Stimulated activated CD8-positive, alpha-beta memory T cell treated with anti-CD3 and anti-CD28 coated beads, Interleukin-15, amount 100 ng/mL, for 1 hour (primary cell): ENCODE measurements at places on chromosomes 3 and 15.

DNA sequence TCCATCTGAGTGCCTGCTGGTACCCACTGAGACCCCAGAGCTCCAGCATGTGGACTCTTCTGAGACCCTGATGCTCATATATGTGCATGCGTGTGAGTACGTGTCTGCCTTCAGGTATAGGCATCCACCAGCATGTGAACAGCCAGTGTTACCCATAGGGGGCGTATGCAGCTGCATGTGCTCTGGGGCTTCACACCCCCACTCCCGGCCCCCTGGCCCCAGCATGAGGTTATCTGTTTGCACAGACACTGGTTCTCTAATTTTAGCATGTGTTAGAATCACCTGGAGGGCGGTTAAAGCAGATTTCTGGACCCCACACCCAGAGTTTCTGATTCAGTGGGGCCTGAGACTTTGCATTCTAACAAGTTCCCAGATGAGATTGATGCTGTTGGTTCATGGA is 824 bp upstream of the CILP start:
- DNase-seq: no peak

DNA sequence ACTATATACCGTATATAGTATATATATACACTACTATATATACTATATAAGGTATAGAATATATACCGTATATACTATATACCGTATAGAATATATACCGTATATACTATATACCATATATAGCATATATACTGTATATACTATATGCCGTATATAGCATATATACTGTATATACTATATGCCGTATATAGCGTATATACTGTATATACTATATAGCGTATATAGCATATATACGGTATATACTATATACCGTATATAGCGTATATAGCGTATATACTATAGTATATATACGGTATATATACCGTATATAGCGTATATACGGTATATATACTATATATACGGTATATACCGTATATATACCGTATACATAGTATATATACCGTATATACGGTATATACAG is 22.6 kb upstream of the HDGFL3 start:
- no peak for DNase-seq

DNA sequence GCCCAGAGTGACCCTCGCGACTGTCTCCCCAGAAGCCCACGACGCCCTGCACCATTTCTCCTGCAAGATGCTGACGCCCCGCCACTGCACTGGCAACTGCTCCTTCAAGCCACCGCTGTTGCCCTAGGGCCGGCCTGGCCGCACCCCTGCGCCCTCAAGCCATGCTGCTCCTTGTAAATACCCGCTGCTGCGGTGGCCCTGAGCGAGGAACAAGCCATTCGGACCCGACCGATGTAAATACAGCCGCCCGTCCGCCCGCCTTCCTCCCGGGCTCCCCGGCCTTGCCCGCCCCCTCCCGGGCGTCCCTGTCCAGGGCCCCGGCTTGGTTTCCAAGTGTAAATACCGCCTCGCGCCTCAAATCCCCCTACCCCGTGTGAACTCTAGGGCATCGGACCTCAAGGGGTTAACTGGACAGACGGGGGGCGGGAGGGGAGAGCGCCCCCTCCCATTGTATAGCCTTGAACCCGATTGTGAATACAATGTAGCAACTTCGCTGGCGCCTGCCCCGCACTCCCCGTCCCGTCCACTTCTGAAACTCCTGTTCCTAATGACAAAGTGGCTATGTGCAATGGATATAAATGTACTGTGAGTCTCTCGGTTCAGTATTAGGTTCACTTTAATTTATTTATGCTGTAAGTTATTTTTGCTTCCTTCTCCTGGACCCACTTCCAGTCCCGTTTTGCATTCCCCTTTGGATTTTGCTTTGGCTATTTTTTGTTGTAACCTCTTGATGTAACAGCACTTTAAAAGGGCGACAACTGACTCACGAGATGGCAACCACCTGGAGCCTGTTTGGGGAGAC is 5.9 kb downstream of the RNU6-1 start:
- DNase-seq: no peak

GRCh38 chr15:73685981-73686380 is 1.8 kb downstream of the CD276 start:
- no peak for DNase-seq

- DNase-seq: no peak
These were observed 17.9 kb downstream of the CRYGS start for GRCh38 chr3:186526256-186526606.

DNA sequence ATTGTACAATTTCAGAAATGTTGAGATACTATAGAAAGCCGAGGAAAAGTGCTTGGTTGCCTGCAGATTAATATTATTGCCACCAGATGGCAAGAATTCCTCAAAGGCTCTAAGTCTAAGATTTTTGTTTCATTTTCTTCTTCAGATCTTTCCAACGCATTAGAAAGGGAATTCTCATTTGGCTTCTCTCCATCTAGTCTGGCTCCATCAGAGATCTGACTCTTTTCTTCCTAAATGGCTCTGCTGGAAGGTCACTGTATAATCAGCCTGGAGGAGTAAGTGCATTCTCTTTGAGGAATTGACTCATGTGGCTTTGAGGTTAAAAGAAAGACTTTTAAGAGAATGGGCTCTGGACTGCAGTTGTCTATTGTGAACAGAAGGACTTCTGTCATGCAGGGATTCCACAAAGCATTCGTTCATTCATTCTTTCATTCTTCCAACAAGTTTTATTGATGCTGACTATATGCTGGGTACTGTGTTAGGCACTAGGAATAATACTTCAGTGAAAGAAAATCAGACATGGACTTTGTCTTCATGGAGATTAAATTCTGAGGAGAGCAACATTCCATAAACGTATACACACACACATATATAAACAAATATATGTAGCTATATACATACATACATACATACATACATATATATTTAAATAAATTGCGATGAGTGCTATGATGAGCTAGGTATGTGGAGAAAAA is 55.3 kb downstream of the SLC28A2 start:
- DNase-seq: no peak

DNA sequence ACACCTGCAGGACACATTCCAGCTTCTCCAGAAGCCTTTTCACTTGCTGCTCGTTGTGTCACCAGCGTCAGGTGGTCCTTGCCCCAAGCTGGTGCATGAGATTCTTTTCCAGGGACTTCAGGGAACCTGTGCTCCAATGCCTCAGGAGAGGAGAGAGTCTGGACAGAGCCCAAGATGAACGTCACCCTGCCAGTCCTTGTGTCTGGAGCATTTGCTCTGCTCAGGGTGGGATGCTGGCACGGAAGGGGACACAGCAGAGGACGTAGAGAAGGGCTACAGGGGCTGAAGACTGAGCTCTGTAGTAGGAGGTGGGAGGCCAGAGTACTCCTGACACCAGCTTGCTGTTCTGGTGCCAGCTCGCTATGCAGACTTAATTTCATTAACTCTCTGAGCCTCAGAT is 262.1 kb downstream of the XXYLT1 start:
- DNase-seq: no peak

DNA sequence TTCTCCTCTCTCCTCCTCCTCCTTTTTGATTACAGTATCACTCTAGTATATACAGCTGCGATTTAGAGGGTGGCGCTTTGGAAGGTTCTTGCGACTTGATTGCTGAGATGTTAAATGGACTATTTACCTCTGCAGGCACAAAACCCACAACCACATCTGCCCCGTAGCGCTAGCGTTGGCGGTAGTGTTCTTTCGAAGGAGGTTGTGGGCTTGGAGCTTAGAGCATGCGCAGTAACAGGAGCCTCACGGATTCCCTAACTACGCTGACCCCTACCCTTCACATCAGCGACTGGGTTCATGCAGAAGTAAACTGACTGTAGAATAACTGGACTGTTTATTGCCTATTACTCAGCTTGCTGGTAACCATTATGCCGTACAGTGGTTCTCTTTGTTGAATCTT is 58.0 kb downstream of the CGGBP1 start:
- no peak for DNase-seq

GRCh38 chr3:191775451-191776233 is 314.7 kb downstream of the PYDC2 start:
- no peak for DNase-seq

- DNase-seq: no peak
These were observed 8.2 kb downstream of the XYLB start for GRCh38 chr3:38354588-38355330.

DNA sequence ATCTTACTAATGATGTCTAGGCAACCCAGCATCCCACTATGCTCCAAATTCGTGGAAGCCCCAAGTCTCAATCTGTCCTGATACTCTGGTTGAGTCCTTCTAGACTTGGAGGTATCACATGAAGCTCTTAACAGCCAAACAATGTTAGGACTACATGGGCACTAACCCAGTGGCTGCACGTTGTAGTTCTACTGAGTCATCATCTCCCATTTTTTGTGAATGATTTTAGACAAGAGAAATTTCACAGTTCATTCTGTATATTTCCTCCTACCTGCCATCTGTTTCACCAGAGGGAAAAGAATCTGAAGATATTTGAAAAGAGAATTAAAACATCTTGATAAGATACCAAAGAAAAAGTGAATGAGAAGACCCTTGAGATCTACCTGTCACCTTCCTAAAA is 9.8 kb upstream of the WWTR1 start:
- DNase-seq: no peak

DNA sequence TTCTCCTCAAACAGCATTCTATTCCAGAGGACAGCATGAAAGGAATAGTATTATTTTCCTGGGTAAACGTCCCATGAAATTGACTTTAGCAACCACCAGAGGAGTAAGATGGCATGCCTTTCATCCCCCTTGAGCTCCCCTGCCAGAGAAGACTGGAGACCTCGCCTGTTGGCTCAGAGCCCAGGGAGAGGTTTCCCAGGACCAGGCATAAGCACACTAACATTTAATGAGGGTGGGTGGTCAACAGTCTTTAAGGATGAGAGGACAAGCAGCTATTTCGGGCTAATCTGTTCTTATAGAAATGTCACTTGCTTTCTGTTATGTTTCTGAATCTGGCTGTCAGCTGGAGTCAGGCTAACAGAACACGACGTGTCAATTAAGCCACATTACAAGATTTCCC is 390.5 kb downstream of the GABRG3 start:
- no peak for DNase-seq

DNA sequence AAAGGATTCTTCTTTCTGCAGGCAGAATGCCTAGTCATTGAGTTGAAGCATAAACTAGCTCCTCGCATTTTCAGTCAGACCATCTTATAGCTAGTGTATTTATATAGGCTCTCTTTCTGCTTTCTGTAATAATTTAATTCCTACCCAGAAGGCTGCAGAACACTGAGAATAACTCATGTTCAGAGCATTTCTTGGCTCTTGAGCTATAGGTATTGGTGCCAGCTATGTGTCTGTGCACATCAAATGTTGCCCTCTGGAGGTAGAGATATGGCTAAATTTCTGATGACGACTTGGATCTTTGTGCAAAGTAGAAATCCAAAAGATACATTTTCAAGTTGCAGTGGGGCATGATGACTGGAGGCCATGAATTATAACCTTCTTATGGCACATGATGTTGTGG is 336.2 kb upstream of the TPM1 start:
- no peak for DNase-seq

- no peak for DNase-seq
These were observed 404.1 kb downstream of the ZIC1 start for GRCh38 chr3:147813256-147813655.

GRCh38 chr3:661356-661755 is 431.5 kb upstream of the CNTN6 start:
- DNase-seq: no peak

GRCh38 chr3:10641760-10642159 is 136.4 kb upstream of the ATP2B2 start:
- no peak for DNase-seq

- DNase-seq: no peak
These were observed 145.8 kb downstream of the CBLB start for GRCh38 chr3:105722943-105723556.

DNA sequence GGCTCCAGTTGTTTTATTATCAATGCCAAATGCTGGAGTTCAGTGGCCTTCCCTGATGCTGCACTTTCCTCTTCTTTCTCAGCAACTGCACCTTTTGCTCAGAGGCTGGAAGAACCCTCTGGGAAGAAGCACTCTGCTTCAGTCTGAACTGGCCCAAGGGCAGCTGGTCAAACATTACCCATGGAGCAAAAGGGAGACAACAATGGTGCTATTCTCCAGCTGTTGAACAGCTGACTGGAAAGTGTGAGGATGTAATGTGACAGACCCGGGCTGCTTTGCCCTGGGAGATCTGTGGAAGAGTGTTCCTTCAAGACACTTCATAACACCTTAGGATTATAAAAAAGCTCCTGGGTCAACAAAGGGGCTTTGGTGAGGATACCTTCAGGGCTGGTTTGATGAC is 84.9 kb downstream of the EPHB1 start:
- DNase-seq: no peak

DNA sequence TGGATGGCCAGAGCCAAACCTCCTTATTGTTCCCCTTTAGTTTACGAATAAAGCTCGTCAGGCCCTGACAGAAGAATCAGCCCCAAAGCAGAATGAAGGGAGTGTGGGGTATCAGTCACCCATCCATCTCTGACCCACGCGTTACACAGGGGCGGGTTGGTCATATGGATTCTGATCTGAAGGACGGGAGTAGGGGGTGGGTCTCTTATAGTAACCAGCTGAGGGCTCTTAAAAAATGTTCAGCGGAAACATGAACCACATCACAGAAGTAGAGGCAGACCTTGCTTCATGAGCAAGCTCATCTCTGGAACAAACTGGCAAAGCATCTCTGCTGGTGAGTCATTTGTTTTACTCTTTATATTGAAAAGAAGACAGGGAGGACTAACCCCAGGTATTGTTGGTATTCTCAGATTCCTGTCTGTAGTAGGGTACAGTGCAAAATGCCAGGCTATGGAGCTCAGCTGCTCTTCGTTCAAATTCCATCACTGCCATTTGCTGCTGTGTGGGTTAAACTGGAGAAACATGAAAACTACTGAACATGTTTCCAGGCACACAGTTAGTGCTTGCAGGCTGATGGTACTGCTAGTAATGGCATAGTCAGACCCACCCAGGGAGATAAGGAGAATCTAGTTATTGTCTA is at the start of gene CXCR6:
Gene CXCR6, plus strand, starts transcription at position 258 of the 640 bp plus-strand sequence. CDS start 3,018 bp downstream, outside the sequence.
- peak; percentile 8 for DNase-seq

DNA sequence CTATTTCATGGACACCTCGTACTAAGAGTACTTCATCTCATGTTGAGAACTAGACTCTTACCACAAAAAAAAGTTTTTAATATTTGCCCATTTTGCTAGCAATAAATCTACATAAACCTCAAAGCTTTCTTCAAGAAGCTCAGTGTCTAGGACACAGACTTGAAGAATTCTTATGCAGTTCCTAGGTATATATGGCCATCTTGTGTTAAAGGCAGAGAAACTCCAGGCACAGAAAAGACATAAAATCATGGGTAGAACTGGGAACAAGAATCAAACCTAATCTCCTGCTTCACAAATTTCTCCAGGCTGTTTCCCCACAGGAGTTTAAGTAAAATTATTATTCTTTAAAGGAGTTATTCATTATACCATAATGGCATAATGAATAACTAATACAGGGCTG is 4.4 kb downstream of the MBD4 start:
- DNase-seq: no peak
